ENCODE measurements at places on chromosomes 12 and 14.

DNA sequence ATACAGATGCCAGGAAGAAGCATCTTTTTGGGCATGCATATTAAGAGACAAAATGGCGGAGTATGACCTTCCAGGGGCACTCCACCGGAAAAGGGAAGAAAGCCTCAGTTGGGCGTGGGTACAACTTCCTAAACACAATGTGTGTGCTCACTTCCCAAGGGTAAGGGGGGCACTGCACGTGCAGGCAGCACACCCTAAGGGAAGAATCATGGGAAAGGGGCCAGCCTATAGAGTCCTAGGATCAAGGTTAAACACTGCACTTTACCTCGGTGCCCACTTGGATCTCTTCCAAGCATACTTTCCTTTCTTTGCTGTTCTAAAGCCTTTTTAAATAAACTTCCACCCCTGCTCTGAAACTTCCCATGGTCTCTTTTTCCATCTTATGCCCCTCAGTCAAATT is 14.8 kb downstream of the OR6J1 start:
- no peak for DNase-seq

GRCh38 chr12:7450667-7451066 is 6.7 kb upstream of the CD163L1 start:
- no peak for DNase-seq

DNA sequence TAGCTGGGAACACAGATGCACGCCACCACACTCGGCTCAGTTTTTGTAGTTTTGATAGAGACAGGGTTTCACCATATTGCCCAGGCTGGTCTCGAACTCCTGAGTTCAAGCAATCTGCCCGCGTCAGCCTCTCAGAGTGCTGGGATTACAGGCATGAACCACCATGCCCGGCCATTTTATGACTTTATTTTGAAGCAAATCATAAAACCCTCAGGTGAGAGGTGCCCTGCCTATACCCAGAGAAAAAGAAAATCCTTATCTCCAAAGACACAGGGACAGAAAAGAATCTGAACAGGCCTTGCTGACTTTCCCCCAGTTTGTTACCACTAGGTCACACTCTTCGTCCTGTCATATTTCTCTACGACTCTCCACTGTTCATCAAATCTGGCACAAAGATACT is 48.8 kb downstream of the DAO start:
- no peak for DNase-seq

GRCh38 chr12:97601934-97602720 is 139.5 kb downstream of the RMST start:
- no peak for DNase-seq

GRCh38 chr12:30996752-30997151 is 70.2 kb downstream of the TSPAN11 start:
- DNase-seq = no peak

DNA sequence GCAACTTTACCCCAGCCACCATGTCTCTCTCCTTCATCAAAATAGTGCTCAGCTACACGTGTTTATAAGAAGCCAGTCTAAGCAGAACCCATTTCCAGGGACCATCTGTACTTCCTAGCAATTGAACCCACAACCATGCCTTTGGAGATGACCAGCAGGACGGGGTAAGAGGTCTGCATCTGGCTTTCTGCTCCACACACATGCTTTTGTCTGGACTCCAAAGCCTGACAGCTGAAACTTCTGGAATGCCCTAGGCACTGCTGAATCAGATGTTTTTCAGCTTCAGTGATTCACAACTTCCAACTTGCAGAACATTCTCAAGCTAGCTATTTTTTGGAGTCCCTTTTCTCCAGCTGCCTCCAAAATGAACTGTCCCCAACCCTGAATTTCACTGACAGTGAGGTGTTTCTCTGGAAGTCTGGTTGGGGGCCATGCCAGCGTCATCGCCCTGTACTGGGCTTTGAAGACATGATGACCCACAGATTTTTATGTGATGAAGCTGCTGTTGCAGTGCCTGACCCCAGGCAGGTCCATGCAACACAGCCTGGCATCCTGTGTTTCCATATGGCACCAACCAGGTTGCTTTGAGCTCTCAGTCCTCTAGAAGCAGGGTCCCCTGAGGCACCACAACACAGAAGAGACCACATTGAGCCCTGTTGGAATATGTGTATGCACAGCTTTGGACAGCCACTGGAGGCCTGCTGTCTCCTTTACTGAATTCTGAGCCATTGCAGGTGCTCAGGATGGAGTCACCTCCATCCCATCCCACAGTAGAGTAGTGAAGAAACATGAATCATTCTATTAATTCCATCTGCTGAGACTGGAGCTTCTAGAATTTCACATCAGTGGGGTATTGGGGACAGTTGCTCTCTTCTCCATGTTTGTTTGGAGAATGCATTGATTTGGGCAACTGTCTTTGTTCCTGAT is 80.2 kb downstream of the NUAK1 start:
- no peak for DNase-seq

DNA sequence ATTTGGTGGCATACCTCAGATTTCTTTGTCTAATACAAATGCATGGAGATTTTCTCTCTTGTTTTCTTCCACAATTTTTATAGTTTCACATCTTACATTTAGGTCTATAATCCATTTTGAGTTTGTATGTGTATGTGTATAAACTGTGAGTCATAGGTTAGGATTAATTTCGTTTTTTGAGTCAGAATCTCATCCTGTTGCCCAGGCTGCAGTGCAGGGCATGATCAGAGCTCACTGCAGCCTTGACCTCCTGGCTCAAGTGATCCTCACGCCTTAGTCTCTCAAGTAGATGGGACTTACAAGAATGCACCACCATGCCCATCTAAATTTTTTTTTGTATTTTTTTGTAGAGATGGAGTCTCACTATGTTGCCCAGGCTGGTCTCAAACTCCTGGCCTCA is 71.6 kb downstream of the OTOGL start:
- DNase-seq = no peak

GRCh38 chr12:107864235-107864634 is 89.7 kb downstream of the ASCL4 start:
- DNase-seq = no peak

DNA sequence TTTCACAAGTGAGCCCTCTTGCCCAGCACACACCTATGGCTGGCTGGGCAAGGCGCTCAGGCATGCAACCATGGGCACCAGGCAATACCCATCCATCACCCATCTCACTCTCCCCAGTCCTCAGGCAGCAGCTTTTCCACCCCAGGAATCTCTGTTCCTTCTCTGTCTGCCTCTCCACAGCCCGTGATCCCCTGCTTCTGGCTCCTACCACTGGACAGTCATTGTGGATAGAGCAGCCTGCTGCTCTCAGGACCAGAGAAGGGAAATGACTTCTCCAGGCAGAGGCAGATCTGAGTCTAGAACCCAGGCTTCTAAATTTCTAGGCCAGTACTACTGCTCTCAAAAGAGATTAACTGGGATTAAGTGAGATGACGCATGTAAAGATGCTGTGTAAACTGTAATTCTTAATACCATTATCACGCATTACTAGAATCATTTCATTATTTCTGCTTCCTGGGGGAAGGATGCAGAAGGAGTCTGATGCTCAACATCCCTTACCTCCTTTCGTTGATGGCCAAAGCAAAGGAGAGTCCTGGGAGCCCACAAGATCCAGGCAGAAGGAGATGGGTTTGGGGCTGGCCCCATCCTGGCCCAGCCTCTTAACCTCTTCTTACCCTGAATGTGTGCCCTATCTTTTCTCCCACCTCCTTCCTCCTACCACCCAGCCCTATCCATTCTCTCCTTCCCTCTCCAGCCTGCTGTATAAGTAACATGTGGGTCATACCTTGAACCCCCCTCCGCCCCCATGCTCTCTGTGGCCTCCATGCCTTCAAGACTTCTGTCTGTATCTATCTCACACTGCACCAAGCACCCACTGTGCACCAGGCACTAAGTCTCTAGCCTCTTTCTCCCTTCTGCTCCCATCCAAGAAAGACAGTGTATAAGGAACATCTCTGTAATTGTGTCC is 4.8 kb upstream of the AQP5 start:
- DNase-seq = no peak

DNA sequence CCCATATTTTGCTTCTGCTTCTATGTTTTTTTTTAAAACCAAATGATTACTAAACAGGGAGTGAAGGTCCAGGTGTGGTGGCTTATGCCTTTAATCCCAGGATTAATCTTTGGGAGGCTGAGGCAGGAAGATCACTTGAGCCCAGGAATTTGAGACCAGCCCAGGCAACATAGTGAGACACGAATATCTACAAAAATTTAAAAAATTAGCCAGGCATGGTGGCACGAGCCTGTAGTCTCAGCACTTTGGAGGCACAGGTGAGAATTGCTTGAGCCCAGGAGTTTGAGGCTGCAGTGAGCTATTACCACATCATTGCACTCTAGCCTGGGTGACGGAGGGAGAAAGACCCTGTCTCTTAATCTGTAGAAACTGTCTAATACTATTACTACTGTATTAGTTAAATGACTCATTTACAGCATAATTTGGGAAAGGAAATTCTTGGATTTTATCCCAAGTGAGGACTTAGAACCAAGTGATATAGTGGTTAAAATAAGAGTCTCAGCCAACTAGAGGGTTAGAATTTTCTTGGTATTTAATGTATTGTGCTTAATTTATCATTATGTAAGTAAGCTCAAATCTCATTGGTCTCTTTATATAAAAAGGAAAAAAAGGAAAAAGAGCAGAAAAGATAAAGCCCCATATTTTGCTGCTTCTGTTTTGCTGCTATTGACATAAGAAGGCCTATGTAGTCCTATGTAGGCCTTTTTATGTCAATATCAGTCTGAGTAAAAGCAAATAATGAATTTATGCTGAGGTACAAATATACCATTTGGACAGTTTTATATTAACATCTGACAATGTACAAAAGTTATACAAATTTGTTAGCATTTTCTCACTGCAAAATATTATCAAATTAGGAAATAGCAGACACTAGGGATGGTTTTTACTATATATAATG is 163.4 kb downstream of the RAD51B start:
- no peak for DNase-seq

DNA sequence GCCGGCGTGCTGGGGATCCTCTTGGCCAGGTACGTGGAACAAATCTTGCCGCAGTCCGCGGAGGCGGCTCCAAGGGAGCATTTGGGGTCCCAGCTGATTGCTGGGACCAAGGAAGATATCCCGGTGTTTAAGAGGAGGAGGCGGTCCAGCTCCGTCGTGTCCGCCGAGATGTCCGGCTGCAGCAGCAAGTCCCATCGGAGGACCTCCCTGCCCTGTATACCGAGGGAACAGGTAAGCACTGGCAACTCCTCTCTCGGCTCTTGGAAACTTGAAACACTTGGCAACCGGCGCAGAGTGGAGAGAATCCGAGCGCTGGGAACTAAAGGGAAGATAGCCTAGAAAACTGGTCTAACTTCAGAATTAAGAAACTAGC is 1.7 kb downstream of the PDE3A start:
- no peak for DNase-seq

- DNase-seq = no peak
Measured at GRCh38 chr12:119341020-119341419, 6.5 kb downstream of the CCDC60 start.

DNA sequence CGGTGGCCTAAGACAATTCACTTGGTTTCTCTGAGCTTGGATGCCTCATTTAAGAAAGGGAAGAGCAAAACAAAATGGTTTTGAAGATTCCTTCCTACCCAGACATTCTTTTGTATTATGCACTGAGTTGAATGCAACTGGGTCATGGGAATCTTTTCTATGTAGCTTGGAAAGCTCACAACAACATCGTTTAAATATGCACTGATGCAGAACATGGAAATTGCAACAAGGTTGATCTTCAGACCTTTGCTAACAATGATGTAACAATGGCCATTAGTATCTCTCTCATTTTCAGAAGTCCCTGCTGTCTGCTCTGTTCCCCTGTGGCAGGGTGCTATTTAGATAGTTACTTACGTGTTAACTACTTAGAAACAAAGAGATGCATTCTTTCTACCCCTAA is 30.1 kb upstream of the IGF1 start:
- DNase-seq = no peak

DNA sequence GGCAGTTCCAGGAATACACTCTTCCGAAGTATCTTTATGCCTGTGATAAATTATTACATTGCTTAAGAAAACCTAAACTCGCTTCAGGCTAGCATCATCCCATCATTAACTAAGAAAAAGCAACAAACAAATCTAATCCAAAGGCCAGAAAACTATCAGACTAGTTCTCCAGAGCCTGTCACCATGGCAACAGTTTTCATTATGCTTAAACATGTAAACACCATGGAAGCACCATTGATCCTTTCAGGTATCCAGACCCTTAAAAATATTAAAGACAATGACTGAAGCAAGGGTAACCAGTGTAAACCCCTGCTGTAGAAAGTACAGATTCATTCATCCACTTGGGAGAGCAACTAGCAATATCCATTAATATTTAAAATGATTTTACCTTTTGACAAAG is 9.8 kb downstream of the DAD1 start:
- no peak for DNase-seq

GRCh38 chr14:95956601-95957460 is 80.2 kb downstream of the TUNAR start:
- no peak for DNase-seq

DNA sequence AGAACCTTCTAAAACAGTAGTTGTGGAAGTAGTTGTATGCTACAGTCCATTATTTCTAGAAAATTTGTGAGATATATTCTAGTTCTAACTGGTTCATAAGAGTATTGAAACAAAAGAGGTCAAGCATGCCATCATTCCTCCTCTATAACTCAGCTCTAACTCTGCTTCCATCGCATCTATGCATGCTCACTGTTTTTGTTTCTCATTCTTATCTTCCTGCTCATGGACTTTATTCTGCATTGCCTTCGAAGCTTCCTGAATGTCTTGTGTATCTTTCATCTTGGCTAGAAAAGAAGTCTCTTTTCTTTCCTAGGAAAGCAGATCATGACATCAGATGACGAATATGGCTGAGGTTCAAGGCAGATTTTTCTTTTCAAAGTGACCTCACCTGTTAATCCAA is 402 bp downstream of the LMNTD1 start:
- no peak for DNase-seq

- no peak for DNase-seq
Measured at GRCh38 chr14:92510972-92511371, 2.6 kb upstream of the RIN3 start.

DNA sequence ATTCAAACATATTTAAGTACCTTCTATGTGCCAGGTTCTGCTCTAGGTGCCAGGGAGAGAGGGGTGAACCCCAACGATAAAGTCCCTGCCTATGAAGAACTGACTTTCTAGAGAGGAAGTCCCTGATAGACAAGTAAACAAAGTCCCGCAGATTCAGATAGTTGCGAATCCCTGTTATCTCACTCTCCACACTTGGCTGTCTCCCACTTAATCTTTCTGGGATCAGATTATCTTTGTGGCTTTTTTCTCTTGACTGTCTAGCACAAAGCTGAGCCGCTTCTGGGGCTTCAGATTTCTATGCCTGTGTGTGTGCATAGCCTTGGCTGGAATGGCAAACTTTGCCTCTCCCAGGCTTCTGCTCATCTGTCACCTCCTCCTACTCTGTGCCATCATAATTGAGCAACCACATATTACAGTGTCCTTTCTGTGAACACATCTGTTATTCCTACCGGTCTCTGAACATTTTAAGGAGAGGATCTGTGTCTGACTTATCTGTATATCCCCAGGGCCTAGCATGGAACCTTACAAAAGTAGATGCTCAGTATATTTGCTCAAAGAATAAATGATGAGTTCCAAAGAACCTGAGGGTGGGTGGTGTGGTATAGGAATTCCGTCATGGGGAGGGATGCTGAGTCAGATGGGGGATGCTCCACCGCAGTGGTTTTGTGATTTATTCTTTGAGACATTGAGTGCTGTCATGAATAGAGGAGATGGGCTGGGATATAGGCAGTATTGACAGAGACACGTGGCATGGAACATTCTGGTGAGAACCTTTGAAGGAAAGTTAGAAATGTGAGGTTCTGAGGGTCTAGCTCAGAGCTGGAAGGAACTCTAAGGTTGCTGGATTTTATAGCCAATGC is 28.5 kb downstream of the RGS6 start:
- no peak for DNase-seq

GRCh38 chr14:21081521-21082142 is 11.5 kb downstream of the ARHGEF40 start:
- no peak for DNase-seq

- DNase-seq = no peak
Measured at GRCh38 chr12:107543416-107543815, 142.2 kb upstream of the PWP1 start.
